ENCODE measurements at places on chromosomes 7 and 10.

- no peak for DNase-seq
These were observed 140.7 kb upstream of the AOAH start for GRCh38 chr7:36865019-36865418.

DNA sequence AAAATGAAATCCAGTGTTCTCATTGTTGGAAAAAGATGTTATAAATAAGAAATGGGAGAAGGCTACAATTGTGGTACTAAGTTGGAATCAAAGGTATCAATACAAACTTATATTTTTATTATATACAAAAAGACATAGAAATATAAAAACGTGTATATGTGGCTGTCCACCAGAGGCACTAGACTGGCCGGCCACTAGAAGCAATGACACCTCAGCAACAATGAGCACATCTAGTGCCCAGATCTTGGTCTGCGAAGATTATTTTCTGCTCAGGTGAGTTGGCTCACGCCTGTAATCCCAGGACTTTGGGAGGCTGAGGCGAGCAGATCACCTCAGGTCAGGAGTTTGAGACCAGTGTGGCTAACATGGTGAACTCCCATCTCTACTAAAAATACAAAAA, 21.6 kb downstream of the IDE start:
- no peak for DNase-seq

DNA sequence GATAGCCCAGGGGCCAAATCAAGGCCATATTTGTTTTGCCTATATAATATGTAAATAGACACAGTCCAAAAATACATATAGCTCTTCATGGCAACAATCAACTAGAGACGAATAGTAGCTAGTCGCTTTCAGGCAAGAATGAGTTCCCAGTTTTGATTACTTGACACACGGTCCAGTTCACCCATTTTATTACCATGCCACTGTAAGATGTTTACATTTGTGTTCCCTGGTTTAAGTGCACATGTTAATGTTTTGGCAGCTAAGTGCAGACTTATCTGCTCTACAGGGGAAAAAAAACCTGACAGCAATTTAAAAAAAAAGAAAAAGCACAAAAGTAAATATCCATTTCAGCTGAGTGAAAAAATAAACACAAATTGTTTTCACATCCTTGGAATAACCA, 213.1 kb downstream of the TPK1 start:
- no peak for DNase-seq

DNA sequence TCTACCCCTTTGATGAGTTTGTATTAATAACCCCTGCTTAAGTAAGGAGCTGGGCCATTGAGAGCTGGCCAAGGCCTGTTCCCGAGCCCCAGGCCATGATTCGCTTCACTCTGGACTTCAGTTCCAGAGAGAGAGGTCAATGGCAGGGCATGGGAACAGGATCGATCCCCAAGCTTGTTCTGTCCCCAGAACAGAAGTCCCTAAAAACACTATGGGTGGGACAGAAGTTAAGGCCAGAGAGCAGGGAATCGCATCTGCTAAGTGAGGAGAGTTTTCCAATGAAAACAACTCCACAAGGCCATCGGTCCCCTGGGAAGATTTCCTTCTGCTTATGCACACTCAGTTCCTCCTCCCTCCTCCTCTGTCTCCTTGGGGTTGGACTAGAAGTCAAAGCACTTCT, 159.6 kb downstream of the LSM5 start:
- no peak for DNase-seq

DNA sequence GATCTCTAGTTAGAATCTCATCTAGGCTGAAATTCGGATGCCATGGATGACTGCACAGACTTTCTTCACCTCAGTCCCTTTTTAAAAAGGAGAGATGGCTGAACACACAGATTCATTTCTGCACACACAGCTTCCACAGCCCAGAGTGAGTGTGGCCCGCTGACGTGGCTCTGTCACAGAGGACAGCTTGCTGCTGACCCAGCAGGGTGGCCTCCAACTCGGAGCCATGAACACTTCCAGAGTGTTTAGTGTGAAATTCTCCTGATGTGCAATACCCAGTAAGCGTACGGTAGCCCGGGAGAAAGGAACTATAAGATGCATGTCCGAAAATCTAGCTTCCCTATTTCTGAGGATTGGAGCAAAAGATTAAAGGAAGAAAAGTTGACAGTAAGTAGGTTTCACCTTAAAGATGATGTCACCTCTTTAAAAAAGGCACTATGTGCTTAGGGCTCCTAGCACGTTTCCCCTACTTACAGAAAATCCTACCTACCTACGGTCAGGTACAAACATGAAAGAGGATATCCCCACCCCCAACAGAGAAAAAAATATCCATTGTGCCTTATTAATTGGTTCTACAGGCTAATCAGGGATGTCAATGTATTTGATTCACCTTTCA, 162.2 kb downstream of the RAPGEF5 start:
- DNase-seq = no peak

DNA sequence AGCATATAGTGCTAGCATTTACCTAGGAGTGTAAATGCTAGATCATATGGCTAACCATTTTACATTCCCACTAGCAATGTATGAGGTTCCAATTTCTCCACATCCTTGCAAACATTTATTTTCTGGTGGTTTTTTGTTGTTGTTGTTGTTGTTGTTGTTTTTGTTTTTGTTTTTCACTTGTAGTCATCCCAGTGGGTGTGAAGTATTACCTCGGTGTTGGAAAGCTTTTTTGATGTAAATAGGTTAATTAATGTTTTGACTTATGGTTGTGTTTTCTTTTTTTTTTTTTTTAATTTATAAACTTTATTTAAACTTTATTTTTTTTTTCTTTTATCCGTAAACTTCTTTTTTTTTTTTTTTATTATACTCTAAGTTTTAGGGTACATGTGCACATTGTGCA, 15.3 kb upstream of the TSGA13 start:
- DNase-seq = no peak

DNA sequence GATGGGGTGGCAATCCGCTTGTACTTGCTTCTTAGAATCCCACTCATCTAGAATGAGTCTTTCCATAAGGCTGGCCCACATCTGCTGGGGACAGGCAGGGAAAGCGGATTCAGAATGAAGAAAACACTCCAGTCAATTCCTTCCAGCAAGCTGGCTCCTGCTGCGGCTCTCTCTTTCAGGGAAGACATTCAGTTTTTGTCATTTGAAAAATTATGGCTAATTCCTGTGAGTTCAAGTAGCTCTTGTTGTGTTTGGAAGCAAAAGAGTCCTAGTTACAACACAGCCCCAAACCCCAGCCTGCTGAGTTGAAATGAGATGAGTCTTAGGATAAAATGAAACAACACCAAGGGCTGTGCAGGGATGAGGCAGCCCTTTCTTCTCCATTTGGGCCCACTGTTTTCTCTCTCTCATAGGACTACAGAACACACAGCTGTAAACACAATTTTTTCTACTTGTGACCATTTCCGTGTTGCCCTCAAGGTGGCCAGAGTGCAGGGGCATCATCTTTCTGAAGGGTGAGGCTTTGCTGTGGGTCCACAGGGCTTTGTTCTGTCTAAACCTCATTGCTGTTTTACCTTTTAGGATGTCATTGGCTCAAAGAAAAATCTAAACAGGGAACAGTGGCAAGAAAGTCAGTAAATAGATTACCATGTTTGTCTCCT, 90.8 kb upstream of the EEPD1 start:
- no peak for DNase-seq
